GM10248 (cell line): ENCODE measurements at places on chromosomes 4 and X.

- DNase-seq = no peak
These were observed 100.4 kb downstream of the ITM2A start for GRCh38 chrX:79266702-79267101.

DNA sequence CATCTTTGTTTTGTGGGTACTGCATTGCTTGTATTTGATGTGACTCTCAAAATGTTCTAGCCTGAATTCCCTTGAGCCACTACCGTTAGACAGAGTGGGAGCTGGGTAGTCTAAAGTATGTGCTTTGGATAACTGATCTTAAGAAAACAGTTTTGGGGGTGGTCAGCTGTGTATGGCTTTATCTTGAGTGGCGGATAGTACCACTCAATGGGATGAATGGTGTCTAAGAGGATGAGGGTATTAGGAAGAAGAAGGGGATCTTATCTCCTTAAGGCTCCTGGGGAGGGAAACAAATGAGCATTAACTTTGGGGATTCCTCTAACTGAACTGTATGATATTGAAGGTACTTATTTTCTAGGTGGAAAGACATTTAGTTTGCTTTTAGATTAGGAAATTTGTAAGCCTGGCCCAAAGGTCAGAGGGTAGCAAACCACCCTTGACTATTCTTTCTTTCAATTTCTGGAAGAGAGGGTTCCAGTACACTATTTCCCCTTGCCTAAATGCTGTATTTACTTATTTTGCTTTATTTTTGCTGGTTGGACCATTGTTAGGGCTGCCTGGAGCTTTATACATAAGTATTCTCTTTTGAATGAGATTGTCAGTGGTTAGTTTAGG is 11.3 kb downstream of the BMP2K start:
- DNase-seq = no peak

- peak; percentile 10 for DNase-seq
These were observed 1957.4 kb upstream of the TENM3 start for GRCh38 chr4:180285796-180286195.

DNA sequence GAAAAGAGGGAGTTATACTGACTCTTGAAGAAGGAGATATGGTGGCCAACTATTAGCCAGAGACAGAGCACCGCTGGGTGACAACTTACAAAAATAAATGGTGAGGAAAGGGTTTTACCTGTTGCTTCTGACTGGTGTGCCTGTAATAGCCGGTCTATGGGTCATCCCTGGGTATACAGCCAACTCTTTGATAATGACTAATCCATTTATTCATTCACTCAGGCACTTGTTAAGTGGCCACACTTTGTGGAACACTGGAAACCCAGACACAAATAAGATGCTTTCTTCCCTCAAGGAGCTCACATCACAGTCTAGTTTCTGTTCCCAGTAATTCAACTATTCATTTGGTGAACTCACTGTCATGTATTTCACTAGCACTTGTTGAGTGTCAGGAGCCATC is 13.2 kb upstream of the CAPN6 start:
- DNase-seq = no peak

GRCh38 chr4:722851-723360 is 17.3 kb downstream of the PCGF3 start:
- no peak for DNase-seq

GRCh38 chrX:40646489-40647306 is 663 bp downstream of the CXorf38 start:
- peak; percentile 42 for DNase-seq

GRCh38 chrX:153642051-153642654 is 4.8 kb upstream of the DUSP9 start:
- DNase-seq = no peak

DNA sequence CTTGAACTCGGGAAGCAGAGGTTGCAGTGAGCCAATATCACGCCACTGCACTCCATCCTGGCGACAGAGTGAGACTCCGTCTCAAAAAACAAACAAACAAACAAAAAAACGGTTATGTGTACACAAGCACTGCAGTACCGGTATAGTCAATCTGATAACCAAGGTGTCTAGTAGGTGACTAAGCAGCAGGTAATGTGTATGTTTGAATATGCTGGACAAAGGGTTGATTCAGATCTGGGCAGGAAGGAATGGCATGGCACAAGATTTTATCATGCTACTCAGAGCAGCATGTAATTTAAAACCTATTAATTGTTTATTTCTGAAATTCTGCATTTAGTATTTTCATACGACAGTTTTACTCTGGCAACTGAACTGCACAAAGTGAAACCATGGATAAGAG is 41.7 kb downstream of the MAGEC1 start:
- DNase-seq = no peak

DNA sequence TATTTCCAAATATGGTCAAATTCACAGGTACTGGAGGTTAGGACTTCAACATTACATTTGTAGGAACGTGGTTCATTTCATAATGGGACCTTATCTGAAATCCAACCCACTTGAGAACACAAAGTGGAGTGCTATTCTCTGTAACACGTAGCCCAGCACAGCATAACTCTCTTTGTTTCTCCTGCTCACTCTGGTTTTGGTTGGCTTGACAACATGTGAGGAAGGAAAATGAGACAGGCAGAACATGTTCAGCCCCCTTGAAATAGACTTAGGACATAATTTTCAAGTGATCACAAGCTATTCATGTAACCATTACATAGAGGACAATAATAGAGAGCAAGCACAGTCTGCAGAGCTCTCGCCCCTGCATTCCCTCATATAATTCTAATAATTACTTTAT is 115.1 kb upstream of the SMIM10 start:
- DNase-seq = no peak

- no peak for DNase-seq
These were observed 1.0 kb upstream of the GRPEL1 start for GRCh38 chr4:7068883-7069282.

GRCh38 chr4:113563691-113564378 is 197.7 kb downstream of the CAMK2D start:
- DNase-seq = no peak

- DNase-seq = no peak
These were observed 6.5 kb upstream of the SMARCA1 start for GRCh38 chrX:129529685-129530281.

- DNase-seq = no peak
These were observed at the start of gene RNF175 for GRCh38 chr4:153759407-153760316. TSS of gene RNF175 (minus strand) at chr4:153760024. CDS start at chr4:153759862, 162 bp downstream.

GRCh38 chr4:168751263-168752225 is 254.7 kb downstream of the PALLD start:
- no peak for DNase-seq

- DNase-seq = no peak
These were observed 3.7 kb upstream of the RHOH start for GRCh38 chr4:40193016-40193571.

DNA sequence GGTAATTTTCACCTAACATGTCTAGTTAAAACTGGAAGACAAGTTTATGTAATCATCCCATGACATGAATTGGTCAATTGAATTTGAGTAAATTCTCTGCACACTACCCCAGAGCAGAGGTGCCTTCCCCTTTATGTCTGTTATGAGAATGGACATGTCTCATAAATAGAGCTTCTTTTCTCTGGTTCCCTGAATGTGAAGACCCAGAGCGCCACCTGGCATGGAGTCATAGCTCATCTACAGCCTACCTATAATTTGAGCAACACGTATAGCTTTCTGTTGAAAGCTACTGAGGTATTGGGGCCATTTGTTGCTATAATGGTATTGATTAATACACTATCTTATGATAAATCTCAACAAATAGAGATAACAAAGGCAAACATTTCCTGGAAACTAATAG is 626.5 kb upstream of the GALNTL6 start:
- no peak for DNase-seq

DNA sequence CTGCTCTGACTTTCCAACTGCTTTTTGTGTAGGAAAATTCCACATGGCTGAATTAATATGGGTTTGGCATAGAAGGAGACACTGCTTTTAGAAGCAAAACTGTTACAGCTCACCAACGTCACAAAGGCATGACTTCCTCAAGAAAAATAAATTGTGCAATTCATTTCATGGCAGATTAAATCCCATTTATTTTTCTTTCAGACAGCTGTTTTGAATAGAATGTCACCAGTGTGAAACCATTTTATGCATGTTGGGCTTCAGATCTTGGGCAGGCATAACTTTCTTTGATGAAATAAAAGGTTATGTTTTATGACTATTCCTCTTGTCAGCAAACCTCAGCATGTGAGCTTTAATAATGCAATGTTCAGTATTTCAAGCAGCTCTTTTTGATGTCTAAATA is 542.8 kb downstream of the GALNTL6 start:
- DNase-seq = no peak

GRCh38 chr4:46329118-46329976 is 60.6 kb downstream of the GABRA2 start:
- peak; percentile 1 for DNase-seq

- no peak for DNase-seq
These were observed 1583.1 kb upstream of the PCDH10 start for GRCh38 chr4:131566026-131566425.

DNA sequence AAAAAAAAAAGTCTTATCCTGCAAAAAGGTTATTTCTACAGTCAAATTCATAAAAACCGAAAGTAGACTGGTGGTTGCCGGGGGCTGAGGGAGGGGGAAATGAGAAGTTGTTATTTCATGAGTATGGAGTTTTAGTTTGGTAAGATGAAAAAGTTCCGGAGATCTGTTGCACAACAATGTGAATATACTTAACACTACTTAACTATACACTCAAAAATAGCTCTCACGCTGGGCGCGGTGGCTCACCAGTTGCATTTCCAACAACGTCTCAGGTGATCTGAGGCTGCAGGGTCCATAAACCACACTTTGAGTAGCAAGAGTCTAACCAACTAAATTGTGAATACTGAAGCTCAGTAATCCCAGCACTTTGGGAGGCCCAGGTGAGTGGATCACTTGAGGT is 52.4 kb downstream of the ANOS1 start:
- DNase-seq = no peak

- no peak for DNase-seq
These were observed 265.4 kb upstream of the TET2 start for GRCh38 chr4:104881136-104881886.
